ENCODE measurements at places on chromosomes 2 and 18. TPM values are rescaled to one million over a fixed set of nuclear protein-coding genes. Genes with fewer than 3 reads are reported as not detected.

- no peaks in the 10 kb centered on the region for H3K4me1 ChIP-seq
- H3K27me3 ChIP-seq, result no peaks in the 10 kb centered on the region
- peak; percentile 44 for DNase-seq
- H3K4me3 ChIP-seq, result no peak overlapping the region
Observed at GRCh38 chr18:48475635-48476549, 62.9 kb upstream of the CTIF start.

DNA sequence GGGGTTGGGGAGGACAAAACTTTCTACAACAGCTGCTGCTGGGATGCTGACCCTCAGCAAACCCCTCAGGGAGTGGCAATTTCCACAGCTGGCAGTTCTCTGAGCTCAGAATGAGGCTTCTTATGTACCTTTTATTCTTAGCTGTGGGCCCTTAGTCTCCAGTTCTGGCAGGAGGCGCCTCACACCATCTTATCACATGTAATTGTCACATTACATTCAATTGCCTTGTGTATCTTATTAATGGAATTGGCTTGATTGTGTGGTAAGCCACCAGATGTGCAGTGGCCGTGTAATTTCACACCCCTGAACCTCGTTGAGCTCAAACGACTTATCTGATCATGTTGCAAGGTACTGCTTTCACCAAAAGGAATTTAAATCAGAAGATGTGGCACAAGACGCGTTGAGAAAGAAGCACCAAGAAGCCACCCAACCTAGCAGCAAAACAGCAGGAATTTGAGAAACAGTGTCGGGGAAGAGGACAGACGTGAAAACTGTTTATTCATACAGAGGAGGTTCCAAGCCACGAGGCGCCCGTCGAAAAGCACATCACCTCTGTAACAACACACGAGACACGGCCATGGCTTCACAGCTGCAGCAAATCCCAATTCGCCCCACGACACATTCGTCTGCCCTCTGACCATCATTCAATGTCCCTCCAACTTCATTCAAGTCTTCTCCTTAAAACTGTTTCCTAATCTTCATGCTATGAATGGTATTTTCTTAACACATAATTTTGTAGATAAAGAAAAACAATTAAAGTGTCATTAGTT lies 53.6 kb upstream of the LPIN2 start:
- H3K4me1 ChIP-seq, result no peaks in the 10 kb centered on the region
- no peak overlapping the region for H3K4me3 ChIP-seq
- H3K27ac ChIP-seq, result no peak overlapping the region
- DNase-seq, result no peak
- no peaks in the 10 kb centered on the region for H3K27me3 ChIP-seq

IL1A gene
- total RNA-seq, result not detected

TBR1 gene
- total RNA-seq, result not detected

CNRIP1 gene
- 30.2 TPM for total RNA-seq

Measured in uterus (tissue), 4 donors.